ENCODE measurements at places on chromosomes 2 and 18.

- no peak for DNase-seq
These were observed 6.4 kb downstream of the HDAC4 start for GRCh38 chr2:239394346-239394945.

GRCh38 chr2:27715318-27716210 is 51.9 kb downstream of the SLC4A1AP start:
- DNase-seq: peak; percentile 59

DNA sequence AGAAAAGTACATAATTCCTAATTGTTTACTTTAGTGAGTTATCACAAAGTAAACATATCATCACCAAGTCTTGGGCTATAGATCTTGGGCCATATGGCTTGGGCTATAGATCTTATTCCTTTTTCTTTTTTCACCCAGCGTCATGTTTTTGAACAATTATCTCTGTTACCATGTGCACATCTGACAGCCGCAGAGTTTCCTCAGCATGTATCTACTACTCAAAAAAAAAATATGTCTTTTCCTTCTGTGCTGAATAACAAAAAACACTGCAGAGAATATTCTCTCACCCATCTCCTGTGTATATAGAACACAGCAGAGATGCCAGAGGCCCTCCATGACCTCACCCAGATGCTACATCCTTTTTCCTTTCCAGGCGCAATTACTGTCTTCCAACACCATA is 76.2 kb upstream of the MYO3B start:
- no peak for DNase-seq

DNA sequence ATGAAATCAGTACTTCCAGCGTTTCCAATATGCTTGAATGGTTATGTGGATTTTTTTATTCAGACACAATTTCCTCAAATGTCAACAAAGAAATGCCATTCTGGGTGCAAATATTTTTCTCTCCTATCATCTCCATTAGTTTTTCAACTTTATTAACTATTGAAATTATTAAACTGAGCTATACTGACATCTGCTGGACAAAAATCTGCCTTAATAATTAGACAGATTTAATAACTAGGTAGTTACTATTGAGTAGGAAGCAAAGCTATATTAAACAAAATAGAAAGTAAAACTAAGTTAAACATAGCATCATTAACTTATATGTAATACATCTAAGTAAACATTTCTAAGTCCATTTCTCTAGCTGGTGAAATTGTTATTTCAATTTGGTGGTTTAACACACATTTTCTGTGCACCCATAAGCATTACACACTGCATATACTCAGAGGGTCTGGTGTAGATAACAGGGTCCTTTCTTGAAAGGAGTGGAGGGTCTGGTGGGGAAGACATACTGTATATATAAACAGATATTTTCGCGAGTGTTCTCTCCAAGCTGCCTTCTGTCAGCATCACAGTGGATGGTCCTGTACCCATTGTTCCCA is 77.0 kb downstream of the LANCL1 start:
- DNase-seq: peak; percentile 35

GRCh38 chr2:65452150-65452895 is 19.9 kb upstream of the SPRED2 start:
- no peak for DNase-seq

- DNase-seq: peak; percentile 43
These were observed 28.5 kb downstream of the MAP4K3 start for GRCh38 chr2:39408351-39409136.

- DNase-seq: no peak
These were observed 120.9 kb upstream of the NFATC1 start for GRCh38 chr18:79274823-79275222.

Data from fibroblast of the aortic adventitia (primary cell).